ENCODE measurements at places on chromosomes 13 and 19. TPM values are rescaled to one million over a fixed set of nuclear protein-coding genes. Genes with fewer than 3 reads are reported as not detected.

CEACAM8 gene
- polyA plus RNA-seq: not detected

TMIGD2 gene
- polyA plus RNA-seq: not detected

POSTN gene
- 1,141 TPM for polyA plus RNA-seq

OR7C1 gene
- not detected for polyA plus RNA-seq

ZNF253 gene
- polyA plus RNA-seq: 3.4 TPM

ZNF563 gene
- polyA plus RNA-seq: 2.1 TPM

FFAR1 gene
- not detected for polyA plus RNA-seq

MBD3L1 gene
- polyA plus RNA-seq: not detected

GRCh38 chr19:15433519-15434069 lies 14.8 kb upstream of the AKAP8L start:
- DNase-seq: no peak

DNA sequence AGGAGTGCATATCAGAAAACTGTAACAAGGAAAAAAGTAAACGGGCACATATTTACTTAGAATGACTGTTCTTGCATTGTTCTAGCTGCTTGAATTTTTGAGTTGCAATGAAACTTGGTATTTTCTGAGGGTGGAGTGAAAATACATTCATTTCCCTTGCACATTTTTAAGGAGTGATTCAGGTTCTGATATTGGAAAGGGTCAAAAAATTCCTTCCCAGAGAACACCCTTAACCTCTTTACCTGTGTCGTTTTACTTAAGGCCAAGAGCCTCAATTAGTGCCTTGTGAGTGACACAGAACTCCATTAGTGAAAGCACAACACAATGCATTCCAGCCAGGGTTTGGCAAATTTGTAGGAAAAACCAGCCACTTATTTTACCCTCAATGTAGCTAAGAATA lies 2.3 kb downstream of the ITGBL1 start:
- DNase-seq: peak; percentile 11

GRCh38 chr19:32542477-32543108 lies 38.4 kb upstream of the PDCD5 start:
- DNase-seq: no peak

DNA sequence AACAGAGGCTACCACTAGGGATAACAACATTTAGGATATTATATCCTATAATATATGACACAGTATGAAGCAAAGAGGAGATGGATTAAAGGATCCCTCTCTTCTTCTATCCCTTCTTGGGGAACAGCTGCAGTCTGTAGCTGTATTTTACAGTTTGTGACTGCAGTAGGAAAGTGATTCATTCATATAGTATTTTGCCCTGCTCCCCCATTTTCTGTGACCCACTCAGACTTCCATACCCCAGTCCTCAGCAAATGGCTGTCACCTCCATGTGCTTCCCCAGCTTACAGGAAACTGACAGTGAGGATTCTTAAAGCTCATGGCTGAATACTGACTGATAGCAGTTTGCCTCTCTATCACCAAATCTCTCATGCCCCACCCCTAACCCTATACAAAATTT lies 27.5 kb downstream of the MICU2 start:
- DNase-seq: peak; percentile 22

DNA sequence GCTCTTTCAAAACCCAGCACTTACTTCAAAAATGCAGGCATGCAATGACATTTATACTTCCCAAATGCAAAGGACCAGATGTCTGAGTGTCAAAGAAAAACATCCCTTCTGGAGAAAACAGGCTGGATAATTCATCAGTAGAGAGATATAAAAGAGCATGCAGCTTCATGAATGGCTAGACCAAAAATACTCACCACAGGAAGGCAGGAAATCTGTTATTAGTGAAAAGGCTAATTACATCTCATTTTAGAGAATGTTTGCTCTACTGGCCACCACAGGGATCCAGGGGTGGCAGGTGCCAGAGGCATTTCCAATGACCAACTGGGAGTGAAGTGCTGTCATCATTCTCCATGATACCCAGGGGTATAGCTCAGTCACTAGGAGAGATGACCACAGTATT lies 106.5 kb downstream of the LHFPL6 start:
- DNase-seq: no peak

GRCh38 chr13:28609926-28610325 lies 49.0 kb upstream of the POMP start:
- peak; percentile 42 for DNase-seq

- no peak for DNase-seq
Observed at GRCh38 chr19:51341976-51342580, at the start of gene VSIG10L. VSIG10L (minus strand) TSS chr19:51342139; CDS start chr19:51342124, 15 bp downstream.

DNA sequence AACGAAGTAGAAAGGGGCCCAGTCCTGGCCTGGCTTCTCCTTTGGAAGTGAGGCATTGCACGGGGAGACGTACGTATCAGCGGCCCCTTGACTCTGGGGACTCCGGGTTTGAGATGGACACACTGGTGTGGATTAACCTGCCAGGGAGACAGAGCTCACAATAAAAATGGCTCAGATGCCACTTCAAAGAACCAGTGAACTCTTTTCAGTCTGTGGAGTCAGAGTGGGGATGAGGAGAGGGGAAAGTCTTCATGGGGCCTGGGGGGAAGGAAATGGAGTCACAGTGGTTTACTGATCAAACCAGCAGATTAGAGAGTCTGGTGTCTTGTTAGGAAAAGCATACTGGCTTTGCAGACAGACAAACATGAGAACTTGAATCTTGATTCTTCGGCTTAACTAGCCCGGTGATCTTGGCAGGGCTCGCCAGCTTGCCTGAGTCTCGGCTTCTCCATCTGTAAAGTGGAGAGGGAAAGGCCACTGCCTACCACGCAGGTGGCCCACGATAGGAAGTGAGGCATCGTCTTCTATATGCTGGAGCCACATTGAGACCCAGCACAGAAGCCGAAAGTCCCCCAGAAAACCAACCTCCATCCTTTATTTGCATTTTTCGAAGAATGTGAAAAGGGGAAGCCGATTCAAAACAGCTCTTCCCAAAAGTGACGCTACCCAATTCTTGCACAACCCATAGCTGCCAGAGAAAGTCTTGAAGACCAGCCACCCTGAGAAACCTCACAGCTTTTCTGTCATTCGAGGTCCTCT lies at the start of gene FFAR1:
FFAR1 (plus strand) TSS at position 732 of the 759 bp plus-strand sequence. CDS start 3,650 bp downstream, outside the sequence.
- DNase-seq: no peak

DNA sequence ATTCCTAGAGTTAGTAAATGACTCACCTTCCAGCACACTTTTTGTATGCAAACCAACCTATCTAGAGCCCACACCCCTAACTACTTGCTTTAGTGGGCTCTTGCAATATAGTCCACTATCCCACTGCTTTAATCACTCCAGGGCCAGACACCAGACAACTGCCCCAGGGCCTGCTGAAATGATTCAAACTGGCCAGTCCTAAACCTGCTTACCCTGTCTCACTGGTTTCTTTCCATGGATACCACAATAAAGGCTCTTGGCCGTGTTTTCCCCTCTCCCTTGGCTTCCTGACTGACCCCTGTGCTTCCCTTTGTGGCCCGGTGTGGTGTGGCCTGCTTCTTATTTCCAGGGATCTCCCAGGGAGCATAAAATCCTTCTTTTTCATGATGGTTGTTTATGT lies 14.6 kb downstream of the HS6ST3 start:
- no peak for DNase-seq

DNA sequence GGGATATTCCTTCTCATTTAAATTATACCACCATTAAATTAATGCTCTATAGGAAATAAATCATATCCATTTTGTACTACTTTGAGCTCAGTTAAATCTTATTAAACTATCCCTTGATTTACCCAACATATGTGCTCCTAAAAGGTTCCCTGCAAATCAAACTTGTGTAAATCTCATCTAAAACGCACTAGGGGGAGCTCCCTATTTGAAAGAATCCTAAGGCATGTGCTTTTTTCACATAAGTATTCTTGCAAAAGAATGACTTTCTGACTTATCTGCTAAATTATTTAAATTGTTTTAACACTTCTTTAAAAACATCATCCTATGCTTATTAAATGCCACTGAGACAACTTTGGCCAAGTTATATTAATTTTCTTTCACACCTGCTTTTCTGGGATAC lies 7.9 kb downstream of the INTS6 start:
- DNase-seq: peak; percentile 81

GRCh38 chr13:38954291-38954690 lies 36.3 kb downstream of the STOML3 start:
- peak; percentile 8 for DNase-seq
